NCI-H774 (cell line): ENCODE measurements at places on chromosomes 11 and 22.
A peak's percentile ranks its signal among the peaks of the same experiment; 100 is the strongest.

DNA sequence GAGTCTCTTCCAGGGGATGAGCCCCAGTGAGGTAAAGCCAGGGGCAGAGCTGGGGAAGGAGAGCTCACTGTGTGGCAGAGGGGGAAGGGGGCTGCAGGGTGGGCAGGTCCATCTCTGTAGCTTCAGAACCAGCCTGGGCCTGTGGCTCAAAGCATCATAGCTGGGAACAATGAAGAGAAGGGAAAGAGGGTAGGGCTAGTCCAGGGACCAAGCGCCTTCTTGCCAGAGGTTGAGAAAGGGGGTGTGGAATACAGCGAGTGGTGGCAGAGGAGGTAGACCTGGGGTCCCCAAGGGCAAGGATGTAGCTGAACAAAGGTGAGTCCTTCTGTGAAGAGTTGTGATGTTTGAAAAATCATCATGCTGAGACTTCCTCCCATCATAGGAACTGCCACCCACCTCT is 1.2 kb upstream of the PLA2G3 start:
- no peak for DNase-seq

DNA sequence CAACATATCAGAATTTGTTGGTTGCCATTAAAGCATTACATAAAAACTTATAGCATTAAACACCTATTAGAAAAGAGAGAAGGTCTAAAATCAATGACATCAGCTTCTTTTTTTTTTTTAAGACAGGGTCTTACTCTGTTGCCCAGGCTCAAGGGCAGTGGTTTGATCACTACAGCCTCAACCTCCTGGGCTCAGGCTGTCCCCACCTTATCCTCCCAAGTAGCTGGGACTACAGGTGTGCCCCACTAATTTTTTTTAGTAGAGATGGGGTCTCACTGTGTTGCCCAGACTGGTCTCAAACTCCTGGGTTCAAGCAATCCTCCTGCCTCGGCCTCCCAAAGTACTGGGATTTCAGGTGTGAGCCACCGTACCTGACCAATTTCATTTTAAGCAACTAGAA is 57.9 kb downstream of the ARHGEF12 start:
- no peak for DNase-seq

DNA sequence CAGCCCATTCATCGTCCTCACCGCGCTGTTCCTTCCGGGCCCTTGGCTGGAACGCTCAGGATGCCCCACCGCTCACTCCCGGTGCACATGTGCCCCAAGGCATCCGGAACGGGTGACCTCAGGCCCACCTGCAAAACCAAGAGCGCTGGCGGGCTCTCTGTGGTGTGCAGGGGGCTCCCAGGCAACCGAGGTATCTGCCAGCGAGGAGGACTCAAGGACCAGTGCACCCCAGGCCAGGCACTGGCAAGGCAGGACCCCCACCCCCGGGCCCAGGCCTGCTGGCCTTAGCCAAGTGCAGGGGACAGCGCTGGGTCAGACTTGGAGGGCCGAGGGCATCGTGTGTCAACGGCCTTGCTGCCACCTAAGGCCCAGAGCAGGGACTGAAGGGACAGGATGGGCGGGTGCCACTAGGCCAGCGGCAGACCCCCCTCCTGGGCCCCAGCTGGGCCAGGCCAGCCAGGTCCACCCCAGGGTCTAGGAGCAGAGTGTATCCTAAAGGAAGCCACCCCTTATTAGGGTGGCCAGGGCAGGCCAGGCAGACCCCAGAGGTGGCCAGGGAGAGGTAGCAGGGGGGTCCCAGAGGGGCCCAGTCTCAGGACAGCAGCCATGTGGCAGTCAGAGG is 8.5 kb downstream of the TNNT3 start:
- DNase-seq: no peak

DNA sequence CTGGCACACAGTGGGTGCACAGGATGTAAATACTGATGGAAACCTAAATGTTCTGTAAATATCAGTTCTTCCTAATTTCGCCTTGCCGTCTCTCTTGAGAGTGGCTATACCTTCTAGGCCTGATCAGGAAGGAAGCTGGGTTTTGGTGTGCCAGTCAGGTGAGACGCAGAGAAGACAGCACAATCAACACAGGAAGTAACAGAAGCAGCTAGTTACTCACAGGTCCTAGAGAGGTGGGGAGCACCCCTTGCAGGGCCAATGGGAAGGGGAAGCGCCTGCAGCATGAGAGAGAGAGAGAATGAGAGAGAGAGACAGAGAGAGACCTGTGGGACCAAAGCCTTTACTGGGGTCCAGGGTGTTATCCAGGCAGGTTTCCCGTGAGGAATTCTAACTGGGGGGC is 80.8 kb downstream of the FBLN1 start:
- no peak for DNase-seq

DNA sequence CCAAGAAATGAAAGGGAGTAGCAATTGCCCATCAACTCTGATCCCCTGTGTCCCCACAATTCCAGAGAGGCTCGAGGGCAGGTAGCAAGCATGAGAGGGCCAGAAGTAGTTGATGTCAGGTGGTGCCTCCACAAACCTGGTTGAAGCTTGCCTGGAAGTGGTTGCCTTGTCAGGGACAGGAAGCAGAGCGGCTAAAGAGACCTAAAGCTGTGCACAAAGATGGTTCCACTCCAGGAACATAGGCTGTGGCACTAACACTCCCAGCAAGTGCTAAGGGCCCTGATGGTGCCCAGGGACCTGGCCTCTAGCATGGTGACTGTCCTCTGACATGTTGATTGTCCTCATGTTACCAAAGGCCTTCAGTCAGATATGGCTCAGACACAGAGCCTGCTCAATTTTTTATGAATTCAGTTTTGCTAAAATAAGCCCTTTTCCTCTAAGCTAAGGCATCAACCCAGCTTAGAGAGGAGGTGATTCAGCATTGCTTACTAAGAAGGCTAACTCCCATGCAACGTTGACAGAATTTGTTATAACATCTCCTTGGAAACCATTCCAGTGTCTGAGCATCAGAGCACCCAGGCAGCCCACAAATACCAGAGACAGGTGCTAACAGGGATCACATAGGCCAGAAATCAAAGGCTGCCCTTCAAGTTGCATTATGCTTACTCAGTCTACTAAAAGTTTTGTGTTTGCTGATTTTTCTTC is 196.3 kb upstream of the ARHGAP20 start:
- no peak for DNase-seq

- DNase-seq: no peak
These were observed 8.1 kb upstream of the MYH9 start for GRCh38 chr22:36395915-36396314.

- peak; percentile 64 for DNase-seq
These were observed 681 bp upstream of the ARHGEF12 start for GRCh38 chr11:120335556-120335907.

DNA sequence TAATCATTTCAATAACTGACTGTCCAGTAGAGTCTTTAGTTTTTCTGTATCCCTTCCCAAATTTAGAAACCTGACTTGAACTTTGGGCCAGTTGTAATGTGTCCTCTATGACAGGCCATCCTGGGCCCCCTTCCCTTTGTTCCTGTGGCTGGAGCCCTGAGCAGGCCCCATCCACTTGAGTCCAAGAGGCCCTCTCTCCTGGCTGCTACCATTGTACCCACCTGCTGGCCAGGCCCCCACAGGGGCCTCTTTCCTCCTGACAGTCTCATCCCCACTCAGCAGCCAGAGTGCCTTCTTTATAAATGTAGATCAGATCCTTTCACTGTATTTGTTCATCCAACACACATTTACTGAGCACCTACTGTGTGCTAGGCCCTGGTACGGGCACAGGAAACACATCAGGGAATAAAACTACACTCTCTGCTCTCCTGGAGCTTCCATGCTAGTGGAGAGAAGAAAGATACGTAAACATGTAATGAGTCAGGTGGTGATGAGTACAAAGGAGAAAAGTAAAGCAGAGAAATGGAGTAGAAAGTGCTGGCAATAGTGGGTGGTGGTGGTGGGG is 2.7 kb upstream of the LRP5 start:
- no peak for DNase-seq

GRCh38 chr11:44255406-44256071 is 54.4 kb downstream of the ALX4 start:
- DNase-seq: no peak

DNA sequence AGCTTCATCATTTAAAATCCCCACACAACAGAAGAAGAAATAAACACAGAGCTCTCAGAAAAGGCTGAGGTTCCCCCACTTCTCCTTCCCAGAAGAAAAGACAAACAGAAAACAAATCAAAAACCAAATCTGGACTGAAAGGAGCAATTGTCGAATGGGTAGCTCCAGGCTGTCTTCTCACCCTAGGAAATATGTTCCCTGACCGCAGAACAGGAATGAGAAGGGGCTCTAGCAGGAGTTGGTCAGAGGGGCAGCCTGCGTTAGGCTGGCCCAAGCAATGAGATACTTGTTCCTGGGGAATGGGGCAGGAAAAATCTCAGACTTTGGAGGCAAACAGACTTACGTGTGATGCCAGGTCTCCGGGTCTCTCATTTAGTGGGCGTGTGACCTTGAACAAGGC is 562.6 kb upstream of the CADM1 start:
- DNase-seq: no peak

DNA sequence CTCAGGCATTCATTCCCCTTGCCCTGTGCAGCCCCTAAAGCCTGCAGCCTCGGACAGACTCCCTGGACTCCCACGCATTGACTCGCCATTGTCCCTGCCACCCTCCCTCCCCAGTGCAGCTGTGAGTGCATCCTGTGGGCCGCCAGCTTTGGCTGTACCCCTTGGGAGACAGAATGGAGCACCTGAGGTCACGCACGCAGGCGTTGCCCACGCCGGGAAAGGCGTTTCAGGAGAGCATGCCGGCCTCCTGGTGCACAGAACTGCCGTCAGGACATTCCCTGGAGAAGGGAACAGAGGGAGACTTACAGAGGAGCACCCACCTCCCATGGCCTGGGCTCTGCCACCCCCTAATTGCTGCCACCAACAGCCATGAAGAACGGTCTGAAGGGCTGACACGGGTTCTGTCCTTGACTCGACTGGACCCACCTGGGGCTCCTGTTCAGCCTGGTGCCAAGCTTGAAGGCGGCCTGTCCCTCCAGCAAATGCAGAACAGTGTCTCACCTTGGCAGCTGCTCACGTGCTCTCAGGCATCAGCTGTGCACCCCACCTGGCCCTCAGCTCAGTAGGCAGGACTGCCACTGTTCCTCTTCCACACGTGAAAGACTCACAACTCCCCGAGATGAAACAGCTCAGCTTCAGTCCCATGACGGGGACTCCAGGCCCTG is 503.8 kb downstream of the BRD1 start:
- no peak for DNase-seq

- no peak for DNase-seq
These were observed 112.0 kb upstream of the PDGFD start for GRCh38 chr11:104275992-104276391.

- DNase-seq: no peak
These were observed 17.5 kb downstream of the SAAL1 start for GRCh38 chr11:18088366-18088765.

DNA sequence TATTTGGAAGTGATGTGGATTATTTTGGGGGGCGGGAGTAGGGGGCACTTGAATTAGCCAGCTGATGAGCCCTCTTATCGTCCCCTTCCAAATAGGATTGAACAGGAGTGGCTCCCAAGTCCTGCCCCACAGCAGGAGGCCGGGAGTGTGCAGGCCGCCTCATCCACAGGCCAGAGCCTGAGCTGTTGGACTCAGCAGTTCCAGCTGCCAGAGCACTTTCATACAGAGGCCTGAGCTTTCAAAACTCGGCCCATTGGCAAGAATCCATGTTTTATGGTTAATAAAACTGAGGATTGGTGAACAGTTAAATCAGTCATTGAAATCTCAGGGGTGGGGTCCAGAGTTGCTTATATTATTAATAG is 9.6 kb downstream of the FAM118A start:
- DNase-seq: no peak

DNA sequence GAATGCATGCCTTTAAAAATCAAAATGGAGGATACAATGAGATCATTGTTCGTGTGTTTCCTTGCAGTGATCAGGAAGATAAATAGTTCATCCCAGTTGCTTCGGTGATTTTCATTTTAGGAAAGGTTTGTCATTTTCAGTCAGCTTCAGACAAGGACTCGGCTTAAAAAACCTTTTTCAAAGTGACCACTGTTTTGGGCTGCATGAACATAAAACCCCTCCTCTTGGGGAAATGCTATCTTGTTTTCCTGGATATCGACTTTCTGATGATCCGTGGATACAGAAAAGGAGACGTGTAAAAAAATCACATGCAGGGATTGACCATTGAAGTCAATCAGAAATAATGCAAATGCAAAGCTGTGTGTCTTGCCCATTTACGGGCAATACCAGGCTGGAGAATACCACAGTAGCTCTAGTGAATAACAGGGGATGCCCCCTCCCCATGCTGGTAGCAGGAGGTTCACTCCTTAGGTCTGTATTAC is 146.8 kb downstream of the MAML2 start:
- DNase-seq: no peak

DNA sequence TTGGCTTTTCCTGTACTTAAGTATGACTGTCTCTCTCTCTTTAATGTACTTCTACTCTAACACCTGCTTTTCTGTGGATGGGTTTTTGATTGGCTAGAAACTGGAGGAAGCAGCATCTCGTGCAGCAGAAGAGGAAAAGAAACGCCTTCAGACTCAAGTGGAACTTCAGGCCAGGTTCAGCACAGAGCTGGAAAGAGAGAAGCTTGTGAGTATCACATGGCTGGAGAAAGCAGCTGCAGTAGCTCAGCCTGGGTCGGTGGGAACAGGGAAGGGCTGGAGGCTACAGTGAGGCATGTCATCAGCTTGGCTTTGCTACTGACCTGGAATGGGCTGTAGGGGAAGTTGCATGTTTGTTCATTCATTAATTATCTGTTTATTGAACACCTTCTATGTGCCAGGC is 74.2 kb downstream of the SWAP70 start:
- peak; percentile 8 for DNase-seq

DNA sequence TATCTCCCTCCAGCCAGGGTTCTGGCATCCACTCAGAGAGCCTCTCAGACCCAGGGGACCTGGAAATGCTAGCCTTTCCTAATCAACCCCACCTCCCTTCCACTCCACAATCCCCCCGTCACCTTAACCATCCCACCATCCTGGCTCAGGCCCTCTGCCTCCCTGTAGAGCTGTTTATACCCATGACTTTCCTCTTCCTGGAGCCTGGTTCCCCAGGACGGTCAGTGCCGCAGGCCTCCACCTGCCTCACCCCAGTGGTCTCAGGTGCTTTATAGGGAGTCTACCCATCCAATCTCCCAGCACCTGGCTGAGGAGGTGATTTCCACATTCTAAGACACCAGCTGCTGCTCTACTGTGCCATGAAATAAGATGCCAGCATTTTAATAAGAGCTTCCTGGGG is 1159.5 kb downstream of the TBC1D22A start:
- DNase-seq: no peak

- no peak for DNase-seq
These were observed 651 bp upstream of the CARD16 start for GRCh38 chr11:105045676-105046296.

GRCh38 chr22:22026157-22026831 is 43.7 kb upstream of the TOP3B start:
- DNase-seq: no peak

GRCh38 chr22:18116634-18117033 is 6.0 kb downstream of the TUBA8 start:
- no peak for DNase-seq

GRCh38 chr11:94593030-94593429 is 25.9 kb downstream of the PIWIL4 start:
- no peak for DNase-seq
